HFFc6 (cell line): ENCODE measurements at places on chromosomes 4 and X.
A peak's percentile ranks its signal among the peaks of the same experiment; 100 is the strongest.

DNA sequence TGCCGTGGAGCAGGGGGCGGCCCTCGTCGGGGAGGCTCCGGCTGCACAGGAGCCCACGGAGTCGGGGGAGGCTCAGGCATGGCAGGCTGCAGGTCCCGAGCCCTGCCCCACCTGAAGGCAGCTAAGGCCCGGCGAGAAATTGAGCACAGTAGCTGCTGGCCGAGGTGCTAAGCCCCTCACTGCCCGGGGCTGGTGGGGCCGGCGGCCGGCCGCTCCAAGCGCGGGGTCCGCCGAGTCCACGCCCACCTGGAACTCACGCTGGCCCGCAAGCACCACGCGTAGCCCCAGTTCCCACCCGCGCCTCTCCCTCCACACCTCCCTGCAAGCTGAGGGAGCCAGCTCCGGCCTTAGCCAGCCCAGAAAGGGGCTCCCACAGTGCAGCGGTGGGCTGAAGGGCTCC, 589.4 kb downstream of the PPP4R3C start:
- DNase-seq, result no peak

GRCh38 chr4:69485130-69485529, 10.6 kb downstream of the UGT2B4 start:
- no peak for DNase-seq

GRCh38 chrX:47587906-47588735, 5.9 kb downstream of the TIMP1 start:
- DNase-seq, result no peak

DNA sequence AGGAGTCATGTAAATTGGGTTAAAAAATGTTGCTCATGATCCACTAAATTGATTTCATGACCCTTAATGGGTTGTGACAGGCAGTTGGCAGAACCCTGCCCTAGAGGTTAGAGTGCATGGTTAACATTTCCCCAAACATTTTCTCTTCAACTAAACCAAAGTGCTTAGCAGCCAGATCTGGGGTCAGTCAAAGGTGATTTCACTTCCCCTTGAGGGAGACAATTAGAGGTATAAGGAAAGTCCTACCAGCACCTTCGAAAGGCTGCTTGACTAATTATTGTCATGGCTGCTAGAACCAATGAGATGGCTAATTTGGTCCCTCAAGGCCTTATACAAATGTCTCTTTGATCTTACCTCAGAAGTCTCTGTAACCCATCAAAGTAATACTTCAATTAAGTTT, 30.9 kb upstream of the INTS6L start:
- no peak for DNase-seq

GRCh38 chr4:168527560-168527959, 30.7 kb downstream of the PALLD start:
- DNase-seq, result no peak

DNA sequence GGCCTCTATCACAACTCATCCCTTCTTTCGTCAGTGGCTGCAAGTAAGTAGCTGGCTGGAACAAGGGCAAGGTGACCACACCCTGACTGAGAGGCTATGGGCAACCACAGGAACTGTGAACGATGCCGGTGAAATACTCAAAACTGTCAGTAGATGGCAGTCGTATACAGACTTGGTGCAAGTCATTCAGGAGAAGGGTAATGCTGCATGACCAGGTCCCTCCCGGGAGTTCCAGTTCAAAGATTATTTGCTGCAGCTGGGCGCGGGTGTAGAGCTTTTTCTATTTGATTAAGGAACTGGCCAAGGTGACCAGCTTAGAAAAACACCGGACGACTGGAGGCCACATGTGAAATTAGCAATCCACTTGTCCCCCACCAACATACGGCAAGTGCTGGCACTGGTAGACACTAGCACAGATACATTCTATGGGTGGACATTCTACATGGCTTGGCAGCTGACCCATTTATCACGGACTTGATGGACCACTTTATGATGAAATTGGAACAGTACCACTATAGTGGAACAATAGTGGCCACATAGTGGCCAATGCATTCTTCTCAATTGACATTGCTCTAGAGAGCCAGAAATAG, 726.6 kb downstream of the TRAM1L1 start:
- peak; percentile 36 for DNase-seq

DNA sequence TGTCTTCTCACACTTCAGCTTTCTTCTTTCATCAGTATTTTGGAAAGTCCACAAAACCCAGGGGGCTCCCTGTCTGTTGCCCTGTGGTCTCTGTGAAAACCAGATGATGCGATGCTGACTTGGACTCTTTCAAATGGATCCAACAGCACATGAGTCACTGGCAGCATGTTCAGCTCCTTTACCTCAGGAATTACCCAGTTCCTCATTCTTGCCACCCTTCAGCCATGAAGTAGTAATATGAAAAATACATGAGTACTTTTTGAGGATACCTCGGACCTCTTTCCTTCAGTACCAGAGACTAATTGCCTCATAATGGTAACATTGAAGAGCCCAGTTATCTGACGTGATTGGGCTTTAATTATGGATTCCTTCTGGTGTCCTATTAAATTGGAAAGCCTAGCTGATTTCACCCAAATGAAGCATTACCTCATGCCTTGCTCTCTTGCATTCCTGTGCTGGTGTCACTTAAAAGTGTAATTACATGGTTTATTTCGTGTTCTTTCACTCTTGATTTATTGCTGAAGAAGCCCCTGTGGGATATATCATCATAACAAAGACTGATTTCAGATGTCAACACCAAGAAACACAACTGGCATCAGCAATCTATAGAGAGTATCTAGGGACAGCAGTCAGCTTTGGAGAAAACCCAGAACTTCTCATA, 63.4 kb downstream of the NFKB1 start:
- peak; percentile 27 for DNase-seq

GRCh38 chr4:124635331-124635730, 77.2 kb downstream of the ANKRD50 start:
- DNase-seq, result no peak

DNA sequence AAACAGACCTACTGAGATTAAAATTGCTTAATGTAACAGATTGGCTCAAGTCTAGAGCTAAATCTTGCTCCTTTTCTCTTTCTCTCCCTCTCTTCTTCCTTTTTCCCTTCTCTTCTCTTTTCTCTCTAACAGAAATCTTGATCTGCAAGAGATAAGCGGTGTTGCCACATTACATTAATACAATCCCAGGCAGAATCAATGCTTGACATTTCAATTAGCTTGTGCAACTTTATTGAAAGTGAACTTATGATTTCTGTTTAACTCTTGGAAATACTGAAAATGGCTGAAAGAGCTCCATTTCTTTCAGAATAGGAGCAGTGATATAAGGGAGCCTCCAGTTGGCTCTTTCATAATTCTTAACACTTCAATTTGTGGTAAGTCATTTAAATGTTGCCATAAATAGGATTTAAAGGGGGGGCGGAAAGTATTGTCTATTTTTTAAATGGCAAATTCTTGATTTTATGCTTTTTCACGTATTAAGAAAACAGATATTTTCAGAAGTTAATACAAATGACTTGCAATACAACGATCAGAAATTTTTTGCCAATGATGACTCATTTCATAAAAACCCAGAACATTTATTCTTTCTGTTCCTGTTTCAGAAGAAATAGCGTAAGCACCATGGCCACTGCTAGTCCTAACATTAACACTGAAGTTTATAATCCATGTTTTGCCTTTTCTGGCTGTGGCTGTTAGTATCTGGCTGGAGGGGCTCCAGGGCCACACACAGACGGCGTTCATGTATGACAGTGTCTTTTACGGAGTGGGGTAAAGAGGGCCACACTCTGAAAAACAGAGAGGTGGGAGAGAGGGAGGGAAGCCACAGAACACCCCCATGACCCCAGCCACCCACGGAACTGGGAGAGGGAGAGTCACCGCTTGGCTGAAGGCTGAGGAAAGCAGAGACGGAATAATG, 115.7 kb upstream of the FAT1 start:
- DNase-seq, result peak; percentile 73

DNA sequence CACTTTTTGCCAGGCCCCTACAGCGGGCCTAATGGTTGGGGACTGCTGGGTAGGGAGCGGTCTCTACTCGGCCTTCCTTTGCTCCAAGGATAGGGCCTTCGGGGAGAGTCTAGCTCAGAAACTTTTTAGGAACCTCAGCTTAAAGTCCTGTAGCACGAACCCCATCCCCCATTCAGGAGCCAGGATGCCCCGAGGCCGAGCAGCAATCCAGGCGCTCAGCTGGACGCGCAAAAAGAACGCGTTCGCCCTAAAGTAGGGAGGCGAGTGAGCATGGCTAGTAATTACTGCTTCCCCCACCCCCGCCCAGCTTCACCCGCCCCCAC, 9.7 kb downstream of the POU4F2 start:
- DNase-seq, result no peak

GRCh38 chr4:12123707-12124106, 695.0 kb upstream of the HS3ST1 start:
- no peak for DNase-seq

- DNase-seq, result no peak
Observed at GRCh38 chrX:125096870-125097269, 222.8 kb upstream of the TEX13C start.

DNA sequence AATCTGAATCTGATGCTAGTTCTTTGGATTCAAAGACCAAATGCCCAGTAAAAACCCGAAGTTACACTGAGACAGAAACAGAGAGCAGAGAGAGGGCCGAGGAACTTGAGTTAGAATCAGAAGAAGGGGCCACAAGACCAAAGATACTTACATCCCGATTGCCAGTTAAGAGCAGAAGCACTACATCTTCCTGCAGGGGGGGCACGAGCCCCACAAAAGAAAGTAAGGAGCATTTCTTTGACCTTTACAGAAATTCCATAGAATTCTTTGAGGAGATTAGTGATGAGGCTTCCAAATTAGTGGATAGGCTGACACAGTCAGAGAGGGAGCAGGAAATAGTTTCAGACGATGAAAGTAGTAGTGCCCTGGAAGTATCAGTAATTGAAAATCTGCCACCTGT, 309.3 kb downstream of the ANK2 start:
- DNase-seq, result no peak

GRCh38 chrX:3192835-3193234, 151.6 kb downstream of the ARSF start:
- DNase-seq, result no peak

DNA sequence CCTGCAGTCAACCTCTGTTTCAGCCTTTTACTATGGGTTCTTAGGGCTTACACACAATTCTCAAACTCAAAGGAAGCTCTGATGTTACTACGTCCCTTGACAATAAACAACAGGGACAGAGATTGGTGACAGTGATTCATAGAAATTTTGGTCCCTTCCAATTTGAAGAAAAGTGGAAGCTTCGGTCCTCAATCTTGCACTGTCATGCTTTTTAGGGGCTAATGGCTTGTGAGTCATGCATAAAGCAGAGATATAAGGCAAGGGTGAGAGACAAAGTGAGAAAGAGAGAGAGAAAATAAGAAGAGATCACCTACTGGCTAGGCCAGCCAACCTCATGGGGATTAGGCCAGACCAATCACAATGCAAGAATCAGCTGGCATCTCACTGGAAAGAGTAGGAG, 63.2 kb upstream of the STARD8 start:
- no peak for DNase-seq

- DNase-seq, result no peak
Observed at GRCh38 chr4:182193311-182193710, 49.9 kb upstream of the TENM3 start.

DNA sequence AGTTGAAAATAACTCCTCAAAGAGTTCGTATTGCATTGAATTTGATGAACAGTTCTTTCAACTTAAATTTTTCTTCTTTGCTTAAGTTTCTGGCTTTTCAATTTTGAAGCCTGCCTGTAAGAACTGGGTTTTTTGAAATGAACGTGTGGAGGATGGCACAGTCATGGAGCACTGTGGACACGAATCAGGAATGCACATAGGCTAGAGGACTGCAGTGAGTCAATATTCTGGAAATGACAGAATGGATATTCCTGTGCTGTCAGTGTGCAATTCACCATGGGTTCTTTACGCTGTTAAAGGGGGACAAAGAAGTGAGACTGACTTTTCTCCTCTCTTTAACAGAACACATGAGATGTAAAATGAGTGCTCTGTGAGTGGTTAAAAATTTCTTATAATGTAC, 368.0 kb upstream of the AGA start:
- DNase-seq, result no peak

DNA sequence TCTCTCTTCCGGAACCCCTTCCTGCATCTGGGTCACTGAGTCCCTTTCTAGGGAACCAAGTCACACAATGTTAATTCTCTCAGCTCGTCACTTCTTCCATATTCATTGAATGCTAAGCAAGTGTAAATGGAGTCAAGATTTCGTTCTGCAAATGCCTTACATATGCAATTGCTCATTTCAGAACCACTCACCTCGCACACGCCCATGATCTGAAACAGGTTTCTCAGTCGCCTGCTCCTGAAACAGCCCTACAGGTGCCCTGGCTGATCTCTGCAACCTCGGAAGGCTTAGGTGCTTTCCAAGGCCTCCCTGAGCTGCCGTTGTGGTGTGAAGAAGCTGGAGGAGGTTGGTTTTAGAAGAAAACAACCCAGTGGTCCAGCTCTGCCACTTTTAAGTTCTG, 100.8 kb upstream of the MSX1 start:
- no peak for DNase-seq

- DNase-seq, result no peak
Observed at GRCh38 chr4:177968817-177969442, 526.7 kb upstream of the AGA start.

GRCh38 chr4:52873861-52874343, 11.8 kb downstream of the RASL11B start:
- no peak for DNase-seq
